ENCODE measurements at places on chromosomes 1 and 21. TPM values are rescaled to one million over a fixed set of nuclear protein-coding genes. Genes with fewer than 3 reads are reported as not detected.
A peak's percentile ranks its signal among the peaks of the same experiment; 100 is the strongest.

DNA sequence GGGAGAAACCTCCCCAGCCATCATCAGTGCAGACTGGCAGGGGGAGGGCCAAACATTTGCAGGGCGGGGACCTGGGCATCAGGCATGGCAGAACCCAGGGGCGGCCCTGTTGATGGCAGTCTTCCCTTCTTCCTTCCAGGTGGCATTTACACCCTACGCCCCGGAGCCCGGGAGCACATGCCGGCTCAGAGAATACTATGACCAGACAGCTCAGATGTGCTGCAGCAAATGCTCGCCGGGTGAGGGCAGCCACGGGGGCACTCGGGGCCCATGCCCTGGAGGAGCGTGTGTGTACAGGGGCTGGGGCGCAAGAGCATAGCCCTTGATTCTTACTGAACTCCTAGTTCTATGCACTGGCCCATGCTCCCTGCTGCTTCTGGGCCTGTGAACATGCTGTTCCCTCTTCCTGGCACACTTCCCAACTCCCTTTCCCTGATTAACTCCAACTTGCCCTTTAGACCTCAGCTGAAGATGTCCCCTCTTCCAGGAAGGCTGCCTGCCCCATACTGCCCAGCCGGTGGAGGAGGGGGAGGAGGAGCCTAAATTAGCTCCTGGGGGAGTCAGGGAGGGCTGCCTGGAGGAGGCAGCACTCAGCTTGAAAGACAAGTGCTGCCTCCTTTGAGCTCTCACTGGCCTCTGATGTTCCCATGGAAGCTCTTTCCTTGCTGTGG is 22.0 kb downstream of the TNFRSF1B start:
- no peak for DNase-seq
- H3K4me3 ChIP-seq, result no peak overlapping the region
- peak overlapping the region; percentile 9 for H3K27ac ChIP-seq
- peaks cover 17% of the 10 kb centered on the region for H3K4me1 ChIP-seq

DNA sequence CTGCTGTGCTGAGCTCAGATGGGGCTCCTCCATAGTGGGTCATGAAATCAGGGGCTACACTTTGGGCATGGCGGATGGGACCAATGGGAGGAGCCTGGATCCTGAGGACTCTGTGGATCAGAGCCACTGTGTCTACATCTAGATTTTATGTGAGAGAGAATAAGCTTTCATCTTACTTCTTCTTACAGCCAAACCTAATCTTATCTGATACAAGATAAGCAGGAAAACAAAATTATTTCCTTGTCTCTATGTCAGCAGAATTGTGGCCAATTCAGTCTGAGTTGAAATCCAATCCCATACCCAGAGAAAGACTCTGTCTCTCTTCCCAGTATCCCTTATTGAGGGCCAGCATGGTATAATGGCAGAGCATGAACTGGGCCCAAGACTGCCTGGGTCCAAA is 56.2 kb downstream of the KIF14 start:
- H3K36me3 ChIP-seq, result peaks cover 2% of the 10 kb centered on the region
- H3K27me3 ChIP-seq, result no peaks in the 10 kb centered on the region
- peaks cover 11% of the 10 kb centered on the region for H3K4me1 ChIP-seq
- H3K4me3 ChIP-seq, result no peak overlapping the region

DNA sequence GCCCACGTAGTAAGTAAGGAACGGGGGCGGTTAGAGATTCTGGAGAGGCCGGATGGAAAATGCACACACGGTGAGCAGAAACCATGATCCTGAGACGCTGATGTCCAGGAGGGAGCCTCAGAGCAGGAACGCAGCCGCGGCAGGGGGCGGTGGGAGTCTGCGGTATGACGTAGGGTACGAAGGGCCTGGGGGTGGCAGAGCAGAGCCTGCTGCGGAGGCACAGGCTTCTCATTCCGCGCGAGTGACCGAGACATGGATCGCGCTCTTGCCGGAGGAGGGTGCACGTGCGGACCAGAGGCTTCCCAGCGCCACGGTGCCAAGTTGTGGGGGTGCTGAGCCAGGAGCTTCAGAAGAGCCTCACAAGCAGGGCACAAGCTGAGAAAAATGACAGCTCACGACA is 176.2 kb downstream of the KIF26B start:
- H3K27me3 ChIP-seq, result peaks cover 5% of the 10 kb centered on the region
- H3K4me1 ChIP-seq, result no peaks in the 10 kb centered on the region
- H3K36me3 ChIP-seq, result no peaks in the 10 kb centered on the region
- no peak for DNase-seq

- no peaks in the 10 kb centered on the region for H3K36me3 ChIP-seq
- H3K4me3 ChIP-seq, result no peak overlapping the region
- H3K27ac ChIP-seq, result no peak overlapping the region
- no peaks in the 10 kb centered on the region for H3K4me1 ChIP-seq
Observed at GRCh38 chr1:17873007-17873675, 118.0 kb downstream of the ACTL8 start.

DNA sequence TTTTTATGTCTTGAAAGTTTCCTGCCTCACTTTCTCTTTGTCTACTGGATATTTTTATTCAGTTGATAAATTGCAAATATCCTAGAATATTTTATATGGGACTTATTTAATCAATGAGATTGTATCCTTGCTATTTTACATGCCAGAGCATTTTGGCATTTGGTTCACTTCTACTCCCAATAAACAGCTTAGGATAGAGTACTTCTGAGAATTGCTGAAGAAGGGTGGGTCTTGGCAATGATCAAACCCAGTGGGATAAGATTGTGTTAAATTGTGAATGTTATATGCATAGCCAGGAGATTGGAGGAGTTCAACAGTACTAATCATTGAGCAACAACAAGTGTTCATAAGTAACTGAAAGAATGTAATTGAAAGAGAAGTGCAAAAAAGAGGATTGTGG is 60.1 kb downstream of the SDCCAG8 start:
- H3K27ac ChIP-seq, result no peak overlapping the region
- H3K27me3 ChIP-seq, result no peaks in the 10 kb centered on the region
- no peak for DNase-seq
- peaks cover 13% of the 10 kb centered on the region for H3K4me1 ChIP-seq

DNA sequence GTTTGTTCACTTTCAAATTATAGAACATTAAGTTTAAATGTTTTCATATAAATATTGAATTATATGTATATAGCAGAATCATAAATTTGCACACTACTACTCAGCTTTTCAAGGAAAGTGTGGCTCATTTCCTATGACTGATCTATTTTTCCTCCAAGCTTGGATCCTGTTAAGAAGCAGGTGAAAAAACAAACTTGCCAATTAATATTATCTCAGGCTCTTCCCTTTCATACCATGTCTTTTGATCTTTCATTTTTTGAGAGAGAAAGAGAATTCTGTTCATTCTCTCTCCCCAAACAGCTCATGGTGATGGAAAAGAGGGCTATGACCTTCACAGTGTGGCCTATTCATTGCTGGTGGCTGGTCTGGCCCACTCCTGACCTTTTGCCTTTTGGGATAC is 43.7 kb downstream of the SEC16B start:
- H3K4me1 ChIP-seq, result no peaks in the 10 kb centered on the region
- no peak overlapping the region for H3K27ac ChIP-seq
- H3K27me3 ChIP-seq, result peaks cover 9% of the 10 kb centered on the region
- H3K36me3 ChIP-seq, result no peaks in the 10 kb centered on the region
- H3K4me3 ChIP-seq, result no peak overlapping the region

DNA sequence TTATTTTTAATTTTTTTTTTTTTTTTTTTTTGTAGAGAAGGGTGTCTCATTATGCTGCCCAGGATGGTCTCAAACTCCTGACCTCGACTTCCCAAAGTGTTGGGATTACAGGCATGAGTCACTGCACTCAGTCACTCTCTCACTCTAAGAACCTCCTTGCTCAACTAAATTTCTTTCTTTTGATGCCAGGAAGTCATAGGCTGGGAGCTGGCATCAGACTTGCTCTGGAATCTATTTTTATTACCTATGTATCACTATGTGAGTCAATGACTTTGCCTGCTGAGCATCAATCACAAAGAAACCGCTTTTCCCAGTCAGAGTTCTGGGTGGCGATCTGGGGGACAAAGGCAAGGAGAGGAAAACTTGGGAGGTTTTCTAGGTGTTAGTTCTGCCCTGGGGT is 35.5 kb upstream of the PARP1 start:
- H3K27me3 ChIP-seq, result no peaks in the 10 kb centered on the region
- no peaks in the 10 kb centered on the region for H3K36me3 ChIP-seq
- no peak overlapping the region for H3K4me3 ChIP-seq
- DNase-seq, result peak; percentile 23

GRCh38 chr1:1351511-1352427 is 2.6 kb upstream of the DVL1 start:
- peak overlapping the region; percentile 28 for H3K27ac ChIP-seq
- H3K36me3 ChIP-seq, result no peaks in the 10 kb centered on the region
- H3K4me1 ChIP-seq, result peaks cover 16% of the 10 kb centered on the region
- H3K27me3 ChIP-seq, result peaks cover 12% of the 10 kb centered on the region
- H3K4me3 ChIP-seq, result peak overlapping the region; percentile 30

DNA sequence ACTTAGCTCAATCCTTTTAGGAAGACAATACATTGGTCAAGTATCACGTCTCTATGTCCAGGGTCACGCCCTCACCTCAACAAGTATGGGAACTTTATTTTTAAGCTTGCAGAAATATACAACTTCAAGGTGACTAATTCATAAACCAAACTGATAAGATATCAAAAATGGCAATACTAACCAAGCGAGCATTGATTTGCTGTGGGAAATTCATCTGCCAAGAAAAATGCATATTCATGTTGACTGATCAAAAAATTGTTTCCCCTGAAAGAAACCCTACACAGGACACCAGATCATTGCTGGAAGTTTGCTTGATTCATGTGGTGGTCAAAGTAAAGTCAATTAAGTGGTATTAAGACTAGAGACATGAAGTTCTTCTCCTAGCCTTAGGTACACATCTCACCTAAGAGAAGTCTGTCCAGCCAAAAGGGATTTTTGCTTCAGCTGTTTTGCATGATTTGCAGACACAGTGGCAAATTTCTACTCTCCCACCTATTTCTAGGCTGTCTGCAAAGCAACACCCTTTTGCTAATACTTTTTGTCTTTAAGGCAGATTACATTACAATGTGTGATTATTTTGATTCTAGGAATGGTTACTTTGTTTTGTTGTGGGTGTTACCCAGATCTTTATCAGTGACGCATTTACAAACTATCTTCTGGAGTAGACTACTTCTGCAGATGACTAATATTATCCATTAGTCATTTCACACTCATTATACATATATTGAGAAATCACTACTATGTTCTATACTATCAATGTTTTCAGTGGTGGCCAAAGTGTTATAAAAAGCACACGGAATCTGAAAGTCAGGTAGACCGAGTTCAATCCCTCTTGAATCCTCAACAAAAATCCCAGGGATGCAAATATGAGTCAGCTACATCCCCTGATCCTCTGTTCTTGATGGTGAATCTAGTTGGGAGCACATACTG is 12.4 kb downstream of the SAMSN1 start:
- peak overlapping the region; percentile 74 for H3K4me3 ChIP-seq
- H3K4me1 ChIP-seq, result peaks cover 77% of the 10 kb centered on the region
- DNase-seq, result no peak
- peaks cover 35% of the 10 kb centered on the region for H3K36me3 ChIP-seq
- H3K27me3 ChIP-seq, result no peaks in the 10 kb centered on the region
- H3K27ac ChIP-seq, result peak overlapping the region; percentile 96

DNA sequence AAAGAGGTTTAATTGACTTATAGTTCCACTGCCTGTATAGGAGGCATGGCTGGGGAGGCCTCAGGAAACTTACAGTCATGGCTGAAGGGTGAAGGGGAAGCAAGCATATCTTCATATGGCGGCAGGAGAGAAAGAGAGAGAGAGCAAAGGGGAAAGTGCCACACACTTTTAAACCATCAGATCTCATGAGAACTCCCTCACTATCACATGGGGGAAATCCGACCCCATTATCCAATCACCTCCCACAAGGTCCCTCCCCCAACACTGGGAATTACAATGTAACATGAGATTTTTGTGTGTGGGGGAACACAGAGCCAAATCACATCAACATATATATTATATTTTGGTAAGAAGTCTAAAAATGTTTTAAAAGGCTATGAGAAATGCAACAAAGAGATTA is 27.2 kb downstream of the FABP3 start:
- no peak overlapping the region for H3K27ac ChIP-seq
- no peak for DNase-seq
- no peak overlapping the region for H3K4me3 ChIP-seq
- no peaks in the 10 kb centered on the region for H3K27me3 ChIP-seq
- peaks cover 3% of the 10 kb centered on the region for H3K36me3 ChIP-seq

- peak; percentile 50 for DNase-seq
- no peak overlapping the region for H3K4me3 ChIP-seq
- H3K27ac ChIP-seq, result no peak overlapping the region
Observed at GRCh38 chr1:169495046-169495775, 9.5 kb upstream of the SLC19A2 start.

- H3K27me3 ChIP-seq, result peaks cover 3% of the 10 kb centered on the region
- DNase-seq, result no peak
- no peaks in the 10 kb centered on the region for H3K4me1 ChIP-seq
- H3K27ac ChIP-seq, result no peak overlapping the region
Observed at GRCh38 chr1:171389171-171389570, 75.2 kb downstream of the FMO4 start.

GRCh38 chr21:33267250-33267649 is 1.1 kb downstream of the IL10RB start:
- H3K36me3 ChIP-seq, result peaks cover 40% of the 10 kb centered on the region
- H3K27ac ChIP-seq, result peak overlapping the region; percentile 95
- DNase-seq, result no peak
- no peaks in the 10 kb centered on the region for H3K27me3 ChIP-seq
- H3K4me1 ChIP-seq, result peaks cover 45% of the 10 kb centered on the region
- peak overlapping the region; percentile 99 for H3K4me3 ChIP-seq

GRCh38 chr21:38533887-38534286 is 35.6 kb upstream of the ERG start:
- DNase-seq, result no peak
- peaks cover 7% of the 10 kb centered on the region for H3K27me3 ChIP-seq
- H3K27ac ChIP-seq, result no peak overlapping the region
- H3K36me3 ChIP-seq, result no peaks in the 10 kb centered on the region
- no peaks in the 10 kb centered on the region for H3K4me1 ChIP-seq

DNA sequence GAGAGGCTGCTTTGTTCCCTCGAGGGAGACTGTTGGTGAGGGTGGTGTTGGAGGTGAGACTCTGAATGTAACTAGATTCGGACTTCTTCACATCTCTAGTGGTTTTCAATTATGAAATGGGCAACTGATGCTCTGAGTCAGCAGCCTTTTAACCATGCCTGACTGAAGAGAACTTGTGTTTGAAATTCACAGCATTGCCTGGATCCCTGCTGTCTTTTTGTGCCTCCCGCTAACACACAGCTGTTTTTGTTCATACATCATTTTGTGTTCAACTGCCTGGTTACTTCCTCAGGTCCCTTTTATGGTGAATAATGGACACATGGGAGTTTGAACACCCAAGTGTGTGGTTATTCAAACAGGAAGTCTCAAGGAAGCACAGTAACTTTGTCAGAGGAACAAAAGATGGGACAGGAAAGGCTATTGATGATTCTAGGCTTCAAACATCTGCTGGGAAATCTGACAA is 16.8 kb downstream of the LAMC1 start:
- H3K36me3 ChIP-seq, result no peaks in the 10 kb centered on the region
- no peak overlapping the region for H3K4me3 ChIP-seq
- H3K27me3 ChIP-seq, result peaks cover 67% of the 10 kb centered on the region
- DNase-seq, result no peak

DNA sequence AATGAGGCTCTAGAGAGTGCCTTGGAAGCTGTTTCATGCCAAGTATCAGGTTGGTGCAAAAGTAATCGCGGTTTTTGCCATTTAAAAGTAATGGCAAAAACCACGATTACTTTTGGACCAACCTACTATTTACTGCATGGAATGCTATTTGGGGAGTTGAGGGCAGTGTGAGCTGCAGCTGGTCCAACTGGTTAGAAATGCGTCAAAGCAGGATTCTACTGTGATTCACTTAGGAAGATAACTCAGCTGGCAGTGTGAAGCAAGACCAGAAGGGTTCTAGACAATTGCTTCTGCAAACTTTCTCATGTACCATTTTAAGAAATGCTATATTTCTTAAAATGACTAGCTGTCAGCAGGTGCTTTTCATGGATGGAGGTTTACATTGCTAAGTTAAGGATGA is 21.2 kb upstream of the PLA2G2C start:
- no peaks in the 10 kb centered on the region for H3K36me3 ChIP-seq
- peaks cover 6% of the 10 kb centered on the region for H3K27me3 ChIP-seq
- DNase-seq, result no peak

The ZNF692 gene
- 88.7 TPM for total RNA-seq

The OPRD1 gene
- not detected for total RNA-seq

The PLK3 gene
- 44.2 TPM for total RNA-seq

Measured in activated naive CD4-positive, alpha-beta T cell treated with anti-CD3 and anti-CD28 coated beads for 36 hours (primary cell).